Renal pelvis (tissue), 12 donors: ENCODE measurements at places on chromosomes 11 and 22.

DNA sequence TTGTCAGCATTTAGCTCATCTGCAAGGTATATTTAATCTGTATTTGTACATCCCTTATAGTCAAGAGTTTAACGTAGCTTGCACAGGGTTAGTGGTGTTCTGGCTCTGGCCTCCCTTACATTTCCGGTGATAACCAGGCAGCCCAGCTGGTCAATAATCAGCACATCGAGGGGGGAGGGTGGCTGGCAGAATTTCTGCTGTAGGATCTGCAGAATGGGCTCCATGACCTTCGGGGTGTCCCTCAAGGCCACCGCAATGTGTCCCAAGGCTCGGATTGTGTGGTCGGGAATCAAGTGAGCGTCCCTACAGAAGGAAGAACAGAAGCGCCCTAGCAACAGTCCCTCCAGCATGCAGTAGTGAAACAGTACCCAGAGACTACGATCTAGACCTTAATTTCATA lies 25.1 kb downstream of the SERPIND1 start:
- DNase-seq: no peak

DNA sequence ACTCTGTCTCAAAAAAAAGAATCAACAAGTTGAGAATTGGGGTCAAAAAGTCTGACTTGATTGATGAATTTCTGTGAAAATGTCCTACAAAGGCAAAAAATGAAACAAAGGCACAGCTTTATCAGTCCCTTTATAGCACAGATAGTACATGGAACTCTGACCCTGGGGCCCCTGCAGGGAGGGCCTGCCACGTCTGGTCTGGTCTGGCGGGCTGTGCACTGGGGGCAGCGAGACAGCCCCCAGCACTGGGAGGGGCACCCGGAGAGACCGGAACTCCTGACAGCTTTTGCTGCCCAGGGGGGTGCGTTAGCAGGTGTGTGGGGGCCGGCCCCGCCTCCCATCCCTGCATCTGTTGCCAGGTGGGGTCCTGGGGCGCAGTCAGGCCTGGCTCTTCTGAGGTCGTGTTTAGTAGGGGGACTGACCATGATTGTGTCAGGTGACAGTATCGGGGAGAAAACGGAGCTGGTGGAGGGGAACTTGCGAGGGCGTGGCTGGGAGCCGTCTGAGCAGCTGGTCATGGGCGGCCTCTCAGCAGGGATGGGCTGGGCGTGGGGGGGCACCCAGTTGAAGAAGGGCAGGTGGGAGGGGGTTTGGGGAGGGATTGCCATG lies 51.7 kb downstream of the GRAMD4 start:
- no peak for DNase-seq

DNA sequence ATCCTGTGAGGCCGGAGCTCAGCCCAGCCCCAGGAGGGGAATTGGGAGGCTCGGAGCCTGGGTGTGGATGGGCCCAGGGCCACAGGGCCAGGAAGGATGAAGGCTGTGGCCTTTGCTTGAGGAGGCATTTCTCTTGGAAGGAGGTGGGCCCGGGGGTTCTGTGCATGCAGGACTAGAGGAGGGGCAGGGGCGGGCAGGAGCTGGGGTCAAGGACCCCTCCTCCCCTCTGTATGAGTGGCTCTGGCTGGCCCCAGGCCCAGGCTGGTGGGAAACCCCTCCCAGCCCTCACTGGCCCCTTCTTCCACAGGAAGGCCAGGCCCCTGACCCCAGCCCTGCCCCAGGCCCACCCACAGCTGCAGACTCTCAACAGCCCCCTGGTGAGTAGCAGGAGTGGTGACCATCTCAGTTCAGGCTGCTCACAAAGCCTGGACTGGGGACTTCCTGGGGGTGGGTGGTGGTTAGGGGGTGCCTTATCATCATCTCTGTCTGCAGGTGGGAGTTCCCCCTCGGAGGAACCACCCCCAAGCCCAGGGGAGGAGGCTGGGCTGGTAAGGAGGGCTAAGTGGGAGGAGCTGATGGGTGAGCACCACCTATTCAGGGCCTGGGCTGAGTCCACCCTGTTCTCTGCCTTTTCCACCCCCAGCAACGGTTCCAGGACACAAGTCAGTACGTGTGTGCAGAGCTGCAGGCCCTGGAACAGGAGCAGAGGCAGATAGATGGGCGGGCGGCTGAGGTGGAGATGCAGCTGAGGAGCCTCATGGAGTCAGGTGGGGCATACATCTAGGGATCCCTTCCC lies 6.0 kb downstream of the KCNK7 start:
- no peak for DNase-seq

DNA sequence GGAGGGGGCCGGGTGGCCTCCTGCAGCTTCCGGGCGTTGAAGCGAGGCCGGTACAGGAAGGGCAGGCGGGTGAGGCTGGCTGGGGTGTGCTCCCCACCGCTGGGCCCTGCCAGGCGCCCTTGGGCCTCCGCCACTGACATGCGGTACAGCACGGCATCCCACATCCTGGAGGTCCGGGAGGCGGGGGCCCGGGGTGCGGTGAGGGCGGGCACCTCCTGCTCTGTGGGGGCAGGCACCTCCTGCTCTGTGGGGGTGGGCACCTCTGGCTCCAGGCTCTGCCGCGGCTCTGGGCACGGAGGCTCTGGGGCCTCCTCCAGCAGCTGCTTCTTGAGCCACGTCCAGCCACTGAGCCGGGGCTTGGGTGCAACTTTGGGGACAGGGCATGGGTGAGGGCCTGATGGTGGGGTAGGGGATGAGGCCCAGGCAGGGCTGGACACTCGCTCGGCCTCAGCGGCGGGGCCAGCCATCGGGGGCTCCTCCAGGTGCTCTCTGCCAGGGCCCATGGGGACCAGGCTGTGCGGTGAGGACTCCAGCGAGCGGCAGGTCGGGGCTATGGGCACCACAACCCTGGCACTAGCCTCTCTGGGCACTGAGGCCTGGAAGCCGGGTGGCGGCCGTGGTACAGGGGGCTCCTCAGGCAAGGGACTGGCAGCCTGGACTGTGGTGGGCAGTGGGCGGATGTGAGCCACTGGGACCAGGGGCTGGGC lies 2.3 kb downstream of the PRR33 start:
- DNase-seq: no peak

DNA sequence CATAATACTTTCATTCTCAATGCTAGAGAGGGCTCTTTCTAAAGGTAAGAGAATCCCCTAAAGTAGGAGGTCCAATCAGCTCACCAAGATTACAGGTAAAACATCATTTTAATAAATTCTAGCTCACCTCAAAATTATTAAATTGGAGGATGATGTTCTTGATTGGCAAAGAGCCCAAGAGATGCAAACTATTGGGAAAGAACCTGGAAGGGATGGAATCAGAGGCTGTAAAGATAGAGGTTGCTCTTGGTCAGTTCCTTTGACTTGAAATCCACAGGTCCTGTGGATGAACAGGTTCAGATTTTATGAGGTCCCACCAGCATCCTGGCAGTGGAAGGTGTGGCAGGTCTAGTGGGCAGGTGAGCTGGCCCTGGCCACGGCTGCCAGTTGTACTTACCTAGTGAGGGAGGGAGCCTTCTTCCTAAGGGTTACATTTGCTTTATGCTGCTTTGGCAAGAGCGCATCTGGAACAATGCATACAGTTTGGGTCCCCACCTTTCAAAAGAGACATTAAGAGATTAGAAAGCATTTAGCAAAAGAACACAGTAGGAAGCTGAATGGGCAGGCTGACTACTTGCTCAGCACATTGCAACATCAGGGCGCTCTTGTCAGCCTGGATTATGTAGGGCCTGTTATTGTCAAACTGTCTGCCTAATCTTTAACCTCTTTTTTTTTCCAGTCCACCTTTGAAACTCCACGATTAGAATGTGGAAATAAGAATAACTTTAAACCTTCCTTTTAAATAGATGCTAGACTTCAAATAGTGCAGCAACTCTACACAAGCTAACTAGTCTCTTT lies 97.0 kb downstream of the RDX start:
- DNase-seq: no peak

- no peak for DNase-seq
These were observed 13.9 kb downstream of the SBF1 start for GRCh38 chr22:50460938-50461337.

- DNase-seq: no peak
These were observed 32.9 kb upstream of the FLI1 start for GRCh38 chr11:128660947-128661346.

- DNase-seq: no peak
These were observed 189.6 kb upstream of the CCDC90B start for GRCh38 chr11:83475760-83476159.

DNA sequence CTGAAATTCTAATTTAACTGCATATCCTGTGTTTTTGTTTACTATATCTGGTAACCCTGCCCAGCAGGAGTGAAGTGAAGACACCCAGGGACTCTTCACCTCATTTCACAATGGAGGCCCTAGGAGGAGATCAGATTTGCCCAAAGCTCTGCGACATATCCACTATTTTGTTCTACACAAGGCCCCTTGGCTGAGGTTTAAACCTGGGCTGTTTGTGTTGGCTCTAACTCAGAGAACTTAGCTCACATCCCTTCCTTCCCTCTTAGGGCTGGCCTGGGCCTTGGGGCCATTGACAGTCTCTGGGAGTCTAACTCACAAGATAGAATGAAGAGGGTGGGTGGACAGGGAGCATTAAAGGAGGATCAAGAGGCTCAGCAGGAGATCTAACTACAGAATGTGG lies 8.2 kb upstream of the PLA2G3 start:
- DNase-seq: no peak

- no peak for DNase-seq
These were observed 59.5 kb downstream of the LRRC74B start for GRCh38 chr22:21105294-21105693.

DNA sequence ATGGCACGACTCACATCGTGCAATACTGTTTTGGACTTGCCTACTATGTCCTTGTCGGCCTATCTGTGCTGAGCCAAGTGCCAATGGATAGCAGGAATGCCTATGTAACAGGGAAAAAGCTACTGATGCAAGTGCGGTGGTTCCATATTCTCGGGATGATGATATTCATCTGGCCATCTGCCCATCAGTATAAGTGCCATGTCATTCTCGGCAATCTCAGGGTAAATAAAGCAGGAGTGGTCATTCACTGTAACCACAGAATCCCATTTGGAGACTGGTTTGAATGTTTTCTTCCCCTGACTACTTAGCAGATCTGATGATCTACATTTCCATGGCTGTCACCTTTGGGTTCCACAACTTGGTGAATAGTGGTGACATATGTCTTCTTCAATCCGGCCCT lies 20.1 kb downstream of the OOSP3 start:
- DNase-seq: no peak

GRCh38 chr11:132312161-132312560 lies 941.7 kb downstream of the NTM start:
- no peak for DNase-seq

GRCh38 chr22:19811211-19811621 lies 43.5 kb downstream of the GNB1L start:
- DNase-seq: no peak

- no peak for DNase-seq
These were observed 82.6 kb upstream of the SYT13 start for GRCh38 chr11:45368697-45369096.

GRCh38 chr11:96204721-96205459 lies 138.1 kb downstream of the MAML2 start:
- DNase-seq: no peak

DNA sequence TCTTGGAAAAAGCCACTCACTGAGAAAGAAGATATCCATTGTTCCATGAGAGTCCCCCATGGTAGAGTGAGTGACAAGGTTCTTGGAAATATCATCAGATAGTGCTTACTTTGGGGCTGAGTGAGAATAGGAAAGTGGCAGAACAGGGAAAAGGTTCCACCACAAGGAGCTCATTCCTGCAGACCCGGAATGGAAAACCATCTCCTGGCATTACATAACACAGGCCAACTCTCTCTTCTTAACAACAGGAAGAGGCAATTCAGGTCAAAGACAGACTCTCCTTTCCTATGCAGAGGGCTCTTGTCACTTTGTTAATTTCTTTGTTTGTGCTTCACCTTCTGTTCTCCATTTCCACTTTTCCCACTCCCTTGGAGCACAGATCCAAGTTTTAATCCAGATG lies 259.7 kb downstream of the KIRREL3 start:
- DNase-seq: no peak

DNA sequence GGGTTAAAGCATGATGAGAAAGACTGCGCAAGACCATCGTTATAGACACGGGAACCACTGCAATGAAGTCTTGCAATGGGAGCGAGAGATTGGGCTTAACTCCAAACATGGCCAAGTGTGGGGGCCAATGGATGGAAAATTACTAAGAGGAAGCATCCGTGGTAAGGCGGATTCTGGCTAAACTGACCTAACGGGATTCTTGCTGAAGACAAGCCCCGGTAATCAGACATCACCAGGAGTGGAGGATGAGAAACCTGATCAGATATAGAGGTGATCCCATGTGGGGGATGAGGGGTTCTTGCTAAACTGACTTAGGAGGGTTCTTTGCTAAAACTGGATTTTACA lies 5.8 kb upstream of the SYNGR1 start:
- DNase-seq: no peak

DNA sequence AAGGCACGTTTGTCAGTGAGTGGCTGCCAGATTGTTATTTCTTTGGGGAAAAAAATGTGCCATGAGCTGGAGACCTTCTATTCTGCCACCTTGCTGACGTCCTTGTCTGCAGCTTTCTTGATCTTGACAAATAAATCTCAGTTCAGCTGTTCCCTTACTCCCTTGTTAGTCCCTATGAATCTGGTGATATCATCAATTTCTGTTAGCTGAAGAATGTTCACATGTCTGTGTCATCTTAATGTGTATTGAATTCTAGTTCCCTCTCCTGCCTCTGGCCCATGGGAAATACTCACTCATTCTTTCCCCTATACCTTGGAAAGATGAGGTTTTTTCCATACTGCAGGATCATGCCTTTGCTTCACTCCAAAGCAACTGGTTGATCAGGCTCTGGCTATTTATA lies 649.9 kb upstream of the API5 start:
- DNase-seq: no peak

DNA sequence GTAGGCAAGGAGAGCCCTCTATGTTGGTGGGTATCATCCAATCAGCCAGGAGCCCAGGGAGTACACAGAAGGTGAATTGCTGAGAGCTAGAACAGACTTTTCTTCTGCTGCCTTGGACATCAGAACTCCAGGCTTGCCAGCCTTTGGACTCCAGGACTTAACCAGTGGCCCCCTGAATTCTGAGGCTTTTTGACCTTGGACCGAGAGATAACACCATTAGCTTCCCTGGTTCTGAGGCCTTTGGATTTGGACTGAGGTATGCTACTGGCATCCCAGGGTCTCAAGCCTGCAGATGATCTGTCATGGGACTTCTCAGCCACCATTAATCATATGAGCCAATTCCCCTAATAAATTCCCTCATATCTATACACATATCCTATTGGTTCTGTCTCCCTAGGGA lies 21.5 kb downstream of the TCF20 start:
- no peak for DNase-seq

- no peak for DNase-seq
These were observed 29.0 kb downstream of the NECTIN1 start for GRCh38 chr11:119700030-119700429.

- DNase-seq: no peak
These were observed 1320.5 kb downstream of the BRD1 start for GRCh38 chr22:48507171-48507570.

DNA sequence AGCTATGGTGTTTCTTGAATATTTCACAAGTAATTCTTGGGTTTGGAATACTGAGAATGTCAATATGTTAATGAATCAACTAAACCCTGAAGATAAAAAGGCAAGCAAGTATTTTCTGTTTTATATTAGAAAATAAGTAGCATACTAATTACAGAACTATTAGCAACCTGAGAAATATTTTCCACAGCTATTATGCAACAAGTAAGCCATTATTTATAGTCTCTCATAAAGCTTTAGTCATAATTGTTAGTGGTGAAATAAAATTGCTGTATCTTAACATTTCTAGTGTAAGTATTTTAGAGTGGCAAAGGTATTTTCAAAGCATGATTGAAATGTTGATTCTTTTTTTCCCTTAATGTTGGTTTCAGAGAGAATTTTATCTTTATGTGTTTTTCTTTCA lies 53.3 kb downstream of the FAR1 start:
- no peak for DNase-seq

GRCh38 chr11:116911976-116912734 lies 74.7 kb upstream of the APOA1 start:
- no peak for DNase-seq
